ENCODE measurements at places on chromosomes 6 and 20. TPM values are rescaled to one million over a fixed set of nuclear protein-coding genes. Genes with fewer than 3 reads are reported as not detected.

DNA sequence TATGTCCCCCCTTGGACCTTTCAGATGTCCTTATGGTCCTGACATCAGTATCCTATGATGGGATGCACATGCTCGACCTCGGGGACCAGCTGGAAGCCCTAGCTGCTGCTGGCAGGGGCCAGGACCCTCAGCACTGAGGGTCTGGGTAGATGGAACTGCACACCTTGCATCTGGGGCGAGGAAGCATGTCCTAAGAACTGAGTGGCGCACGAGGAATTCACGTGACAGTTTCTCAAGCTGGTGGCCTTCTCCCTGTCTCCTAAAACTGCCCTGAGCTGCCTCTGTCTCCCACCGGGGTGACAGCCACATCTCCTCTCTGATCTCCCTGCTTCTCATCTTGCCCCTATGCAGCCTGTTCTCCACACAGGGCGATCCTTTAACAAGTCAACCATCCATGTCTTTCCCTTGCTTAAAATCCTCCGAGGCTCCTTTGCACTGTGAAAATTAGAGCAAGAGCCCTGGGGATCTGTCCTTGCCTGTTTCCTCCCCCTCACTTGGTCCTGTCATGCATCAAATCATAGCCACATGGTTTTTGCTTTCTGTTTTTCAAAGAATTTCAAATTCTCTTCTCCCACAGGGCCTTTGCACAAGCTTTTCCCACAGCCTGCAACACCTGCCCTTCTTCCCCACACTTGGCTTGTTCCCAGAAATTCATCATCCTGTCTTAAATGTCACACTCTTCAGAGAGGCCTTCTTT is 107.7 kb downstream of the CDH26 start:
- H3K4me1 ChIP-seq: peaks cover 4% of the 10 kb centered on the region
- H3K27me3 ChIP-seq: no peaks in the 10 kb centered on the region
- no peak overlapping the region for H3K27ac ChIP-seq
- H3K4me3 ChIP-seq: no peak overlapping the region

The CDH4 gene
- total RNA-seq: 0.24 TPM

GRCh38 chr6:165118736-165119135 is 190.7 kb downstream of the C6orf118 start:
- H3K4me1 ChIP-seq: no peaks in the 10 kb centered on the region
- no peak overlapping the region for H3K27ac ChIP-seq
- no peaks in the 10 kb centered on the region for H3K36me3 ChIP-seq
- H3K27me3 ChIP-seq: no peaks in the 10 kb centered on the region

DNA sequence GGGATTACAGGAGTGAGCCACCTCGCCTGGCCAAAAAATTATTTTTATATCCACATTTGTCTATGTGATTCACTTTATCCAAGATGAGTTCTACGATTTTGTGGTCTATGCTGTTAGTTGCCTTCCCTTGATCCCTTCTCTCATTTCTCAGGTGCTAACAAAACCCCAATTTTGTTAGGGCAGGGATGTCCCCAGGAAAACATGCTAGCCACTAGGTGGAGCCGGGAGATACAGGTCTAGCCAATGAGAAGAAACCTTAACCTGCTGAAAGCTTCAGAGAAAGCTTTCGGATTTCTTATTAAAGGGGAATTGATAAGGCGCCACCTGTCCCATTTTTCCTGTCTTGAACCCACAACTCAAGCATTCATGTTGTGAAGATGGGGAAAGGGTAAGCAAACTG is 167.4 kb upstream of the OLIG3 start:
- no peaks in the 10 kb centered on the region for H3K36me3 ChIP-seq
- no peak overlapping the region for H3K27ac ChIP-seq

DNA sequence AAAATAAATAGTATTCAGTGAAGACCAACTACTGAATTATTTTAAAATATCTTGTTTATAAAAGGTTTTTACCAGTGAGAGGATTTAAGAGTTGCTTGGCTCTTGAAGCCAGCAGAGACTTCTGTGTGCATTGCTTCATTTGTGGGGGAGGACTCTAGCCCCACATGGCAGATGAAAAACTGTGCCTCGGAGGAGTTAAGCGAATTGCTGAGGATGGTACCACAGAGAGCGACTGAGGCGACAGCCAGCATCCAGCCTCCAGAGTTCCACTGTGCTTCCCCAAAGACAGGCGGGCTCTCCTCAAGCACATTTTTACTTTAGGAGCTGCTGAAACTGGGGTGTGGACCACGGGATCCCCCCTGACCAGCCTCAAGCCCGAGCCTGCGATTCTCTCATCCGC is 80.7 kb downstream of the THBS2 start:
- H3K4me3 ChIP-seq: no peak overlapping the region
- H3K36me3 ChIP-seq: no peaks in the 10 kb centered on the region
- H3K27ac ChIP-seq: no peak overlapping the region
- H3K4me1 ChIP-seq: no peaks in the 10 kb centered on the region
- DNase-seq: no peak

GRCh38 chr6:56914798-56915658 is 39.9 kb upstream of the BEND6 start:
- H3K27me3 ChIP-seq: no peaks in the 10 kb centered on the region
- H3K4me1 ChIP-seq: no peaks in the 10 kb centered on the region
- no peak for DNase-seq
- H3K4me3 ChIP-seq: no peak overlapping the region
- no peak overlapping the region for H3K27ac ChIP-seq

The BPIFB6 gene
- total RNA-seq: not detected

Measured in left lung (tissue), 14 donors.